Suppressor macrophage (primary cell): ENCODE measurements at places on chromosomes 16 and 17.

DNA sequence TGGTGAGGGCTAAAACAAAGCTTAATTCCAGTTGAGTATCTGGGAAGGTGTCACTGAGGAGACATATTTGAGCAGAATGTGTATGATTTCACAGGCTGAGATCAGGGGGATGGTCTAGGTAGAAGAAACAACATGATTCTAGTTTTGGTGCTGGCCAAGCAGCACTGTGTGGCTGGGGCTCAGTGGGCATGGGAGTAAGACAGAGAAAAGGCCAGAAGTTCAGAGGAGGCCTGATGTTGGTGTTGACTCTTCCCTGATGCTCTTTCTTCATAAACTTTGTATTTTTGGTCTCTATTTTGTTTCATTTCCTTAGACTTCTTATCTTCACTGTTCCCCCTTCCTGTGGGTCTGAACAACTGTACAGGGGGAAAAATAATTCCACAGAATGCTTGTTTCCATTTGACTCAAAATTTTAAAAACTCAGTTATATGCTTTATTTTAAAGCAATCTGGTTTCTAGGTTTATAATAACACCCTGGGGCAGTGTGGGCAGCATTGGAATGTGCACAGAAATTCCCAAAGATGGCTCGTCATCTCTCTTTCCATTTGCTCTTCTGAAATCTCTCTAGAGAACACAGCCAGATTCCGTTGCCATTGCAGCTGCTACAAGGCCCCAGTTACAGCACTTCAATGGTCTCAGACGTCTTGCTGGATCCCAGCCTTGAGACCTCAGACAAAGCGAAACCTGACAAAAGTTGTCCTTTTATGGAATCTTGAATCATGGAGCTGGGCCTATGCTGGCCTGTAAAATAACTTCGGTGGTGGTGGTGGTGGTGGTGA lies 68.3 kb downstream of the SNX11 start:
- DNase-seq: no peak

DNA sequence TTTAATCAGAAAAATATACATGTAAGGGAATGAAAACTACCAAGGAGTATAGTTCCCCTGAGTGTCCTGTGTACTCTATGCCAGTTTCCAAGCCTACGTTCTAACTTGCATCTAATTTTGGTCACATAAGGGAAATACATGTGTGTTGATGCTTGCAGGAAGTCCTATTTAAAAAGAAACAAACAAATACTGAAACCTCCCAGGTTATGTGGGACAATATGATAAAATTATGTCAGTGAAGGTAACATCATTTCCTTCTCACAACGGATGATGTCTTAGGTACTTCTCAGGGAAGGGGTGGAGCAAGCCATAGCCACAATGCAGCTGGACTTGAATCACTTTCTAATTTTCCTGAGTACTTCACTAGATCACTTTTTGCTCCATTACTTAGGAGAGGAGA lies 115.9 kb downstream of the ZFHX3 start:
- DNase-seq: peak; percentile 67

- no peak for DNase-seq
Observed at GRCh38 chr16:88807142-88807625, 3.6 kb downstream of the CDT1 start.

DNA sequence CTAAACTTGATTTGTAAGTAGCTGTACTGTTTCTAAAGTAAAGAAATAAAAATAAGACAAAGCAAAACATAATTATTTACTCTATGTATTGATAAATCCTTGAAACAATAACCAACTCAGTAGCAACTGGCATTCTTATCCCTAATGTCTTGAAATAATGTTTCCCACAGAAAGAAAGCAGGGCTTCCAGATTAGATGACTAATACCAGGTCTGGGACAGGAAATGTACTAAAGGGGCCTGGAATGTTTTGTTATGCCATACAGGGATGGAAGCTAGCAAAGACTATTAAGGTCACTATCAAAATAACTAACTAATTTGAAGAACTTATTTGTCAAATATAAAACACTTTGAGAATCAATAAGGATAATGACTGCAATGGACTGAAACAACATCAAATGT lies 82.1 kb downstream of the CFDP1 start:
- no peak for DNase-seq

DNA sequence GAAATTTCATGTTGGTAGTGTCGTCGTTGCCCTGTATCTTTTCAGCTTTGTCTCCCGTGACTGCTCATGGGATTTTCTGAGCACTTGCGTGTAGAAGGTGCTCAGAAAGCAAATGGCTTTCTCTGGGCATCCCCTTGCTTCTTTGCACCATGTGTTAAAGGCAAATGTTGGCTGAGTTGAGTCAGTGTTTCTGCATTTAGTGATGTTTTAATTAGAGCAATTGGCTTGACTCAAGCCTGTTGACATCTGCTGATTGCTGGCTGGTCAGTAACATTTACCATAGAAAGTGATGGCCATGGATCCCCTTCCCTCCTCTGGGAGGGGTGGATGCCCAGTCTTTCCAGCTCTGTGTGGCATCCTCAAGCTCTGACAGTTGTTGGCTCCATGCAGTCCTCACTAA lies 187.2 kb upstream of the MPHOSPH6 start:
- no peak for DNase-seq

DNA sequence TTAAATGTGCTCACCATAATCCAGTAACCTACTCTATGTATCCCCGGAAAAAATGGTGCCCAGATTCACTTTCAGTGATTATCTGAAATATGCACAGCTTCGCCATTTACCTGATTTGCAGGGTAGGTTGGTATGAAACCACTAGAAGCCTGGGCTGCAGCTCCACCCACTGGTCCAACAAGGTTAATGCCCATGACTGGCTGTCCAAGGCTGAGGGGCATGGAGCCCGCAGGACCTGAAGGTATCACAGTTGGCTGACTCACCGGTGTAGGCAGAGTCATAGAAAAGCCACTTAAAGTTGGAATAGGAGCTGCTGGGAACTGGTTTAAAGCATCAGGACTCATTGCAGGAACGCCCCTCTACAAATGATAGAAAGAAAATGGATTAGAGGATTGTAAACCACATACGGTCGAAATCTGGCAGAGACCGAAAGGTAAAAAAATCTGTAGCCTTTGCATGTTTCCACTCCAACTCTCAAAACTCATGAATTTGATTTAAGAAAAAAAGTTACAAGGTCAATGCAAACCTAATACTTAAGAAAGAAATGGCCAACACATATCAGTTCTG lies 38.6 kb downstream of the SYNRG start:
- DNase-seq: peak; percentile 27

DNA sequence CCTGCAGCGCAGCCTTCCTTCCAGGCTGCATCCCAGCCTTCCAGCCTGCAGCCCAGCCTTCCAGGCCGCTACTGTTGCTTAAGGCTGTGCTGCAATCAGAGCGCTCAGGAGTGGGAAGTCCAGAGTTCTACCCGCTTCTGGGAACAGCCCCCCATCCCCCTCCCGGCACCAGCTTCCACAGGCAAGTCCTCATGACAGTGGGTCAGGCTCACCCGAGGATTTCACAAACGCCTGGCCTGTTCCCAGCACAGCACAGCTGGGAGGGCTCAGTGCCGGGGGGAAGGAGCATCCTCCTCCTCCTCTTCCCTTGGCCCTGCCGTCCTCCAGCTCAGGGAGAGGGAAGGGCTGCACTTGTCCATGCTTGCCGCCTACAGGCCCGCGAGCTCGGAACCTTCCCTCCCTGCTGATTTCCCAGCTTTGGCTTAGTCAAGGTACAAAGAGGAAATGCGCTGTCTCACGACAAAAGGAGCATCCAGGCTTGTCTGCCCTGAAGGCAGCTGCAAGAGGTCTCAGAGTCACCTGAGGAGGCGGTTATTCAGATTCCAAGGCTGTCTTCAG lies 8.3 kb downstream of the SOCS3 start:
- peak; percentile 96 for DNase-seq

DNA sequence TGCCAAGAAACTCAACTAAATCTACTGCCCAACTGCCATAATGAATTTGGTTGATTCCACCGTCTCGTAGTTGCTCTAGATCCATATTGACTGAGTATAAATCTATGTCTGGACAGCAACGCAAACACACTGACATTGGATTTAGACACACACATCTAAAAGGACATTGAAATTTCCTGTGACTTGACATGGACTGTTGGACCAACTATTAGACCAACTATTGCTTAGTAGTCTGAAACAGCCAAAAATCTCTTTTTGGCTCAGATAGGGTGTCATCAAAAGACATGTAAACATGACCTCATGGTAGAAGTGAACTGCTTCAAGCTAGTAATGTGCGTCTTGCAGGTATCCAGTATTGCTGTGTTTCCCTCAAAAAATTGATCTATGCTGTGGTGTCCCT lies 31.3 kb downstream of the KIAA0513 start:
- DNase-seq: no peak

- DNase-seq: no peak
Observed at GRCh38 chr16:68973611-68974120, 130.3 kb downstream of the TANGO6 start.

GRCh38 chr17:18921912-18922451 lies 30.0 kb upstream of the SLC5A10 start:
- peak; percentile 11 for DNase-seq

- no peak for DNase-seq
Observed at GRCh38 chr17:49600949-49601348, 25.3 kb downstream of the NXPH3 start.

GRCh38 chr16:82229800-82230619 lies 60.0 kb upstream of the MPHOSPH6 start:
- DNase-seq: peak; percentile 84

DNA sequence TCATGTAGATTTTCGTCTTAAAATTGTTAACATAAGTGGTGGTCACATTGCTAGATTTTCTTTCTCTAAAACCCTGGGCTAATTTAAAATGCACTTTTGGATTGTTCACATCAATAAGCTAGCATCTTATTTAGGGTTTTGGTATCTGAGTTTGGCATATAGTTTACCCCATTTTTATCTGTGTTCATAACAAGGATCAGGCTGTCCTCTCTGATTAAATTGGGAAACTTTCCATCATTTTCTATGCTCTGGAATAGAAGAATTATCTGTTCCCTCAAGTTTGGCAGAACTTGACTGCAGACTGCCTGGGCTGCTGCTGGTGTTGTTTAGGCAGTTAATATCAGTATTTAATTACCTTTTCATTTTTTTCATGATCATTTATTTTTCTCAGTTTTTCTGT lies 1.8 kb downstream of the SPECC1 start:
- DNase-seq: no peak

GRCh38 chr17:28937044-28937729 lies 14.1 kb downstream of the PHF12 start:
- DNase-seq: peak; percentile 71

DNA sequence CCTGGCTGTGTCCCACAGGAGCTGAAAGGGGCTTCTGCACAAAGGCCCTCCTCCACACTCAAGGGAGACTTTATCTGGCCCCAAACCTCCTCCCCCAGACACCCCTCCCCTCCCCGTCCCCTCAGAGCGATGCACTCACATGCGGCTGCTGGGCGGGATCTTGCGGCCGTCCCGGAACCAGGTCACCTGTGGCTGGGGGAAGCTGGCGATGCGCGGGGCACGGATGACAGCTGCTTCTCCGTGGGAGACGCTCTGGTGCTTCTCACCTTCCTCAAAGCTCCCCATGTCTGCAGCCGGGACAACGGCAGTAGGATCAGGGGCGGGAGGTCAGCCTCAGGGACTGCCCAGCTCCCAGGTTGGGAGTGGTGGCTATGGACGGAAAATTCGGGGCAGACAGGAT lies 144.0 kb upstream of the CDC42EP4 start:
- no peak for DNase-seq

GRCh38 chr16:70470927-70471341 lies 16.5 kb downstream of the FCSK start:
- DNase-seq: peak; percentile 38

GRCh38 chr17:11391134-11391533 lies 150.1 kb downstream of the SHISA6 start:
- no peak for DNase-seq

DNA sequence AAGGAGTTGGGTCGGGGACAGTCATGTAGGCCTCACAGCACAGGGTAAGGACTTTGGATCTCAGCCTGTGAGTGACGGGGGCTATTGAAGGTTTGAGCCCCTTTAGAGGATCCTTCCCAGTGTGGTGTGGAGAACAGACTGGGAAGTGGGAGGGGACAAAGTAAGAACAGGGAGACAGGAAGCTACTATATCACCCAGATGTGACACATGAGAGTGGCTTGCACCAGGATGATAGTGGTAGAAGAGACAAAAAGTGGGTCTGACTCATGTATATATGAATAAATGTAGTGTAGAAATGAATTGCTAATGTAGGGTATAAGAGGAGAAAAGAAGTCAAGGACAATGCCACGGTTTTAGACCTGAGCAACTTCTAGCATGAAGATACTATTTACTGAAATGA lies 4.5 kb downstream of the NUP93 start:
- peak; percentile 5 for DNase-seq

- no peak for DNase-seq
Observed at GRCh38 chr16:86611525-86611855, 33.1 kb downstream of the FOXL1 start.

DNA sequence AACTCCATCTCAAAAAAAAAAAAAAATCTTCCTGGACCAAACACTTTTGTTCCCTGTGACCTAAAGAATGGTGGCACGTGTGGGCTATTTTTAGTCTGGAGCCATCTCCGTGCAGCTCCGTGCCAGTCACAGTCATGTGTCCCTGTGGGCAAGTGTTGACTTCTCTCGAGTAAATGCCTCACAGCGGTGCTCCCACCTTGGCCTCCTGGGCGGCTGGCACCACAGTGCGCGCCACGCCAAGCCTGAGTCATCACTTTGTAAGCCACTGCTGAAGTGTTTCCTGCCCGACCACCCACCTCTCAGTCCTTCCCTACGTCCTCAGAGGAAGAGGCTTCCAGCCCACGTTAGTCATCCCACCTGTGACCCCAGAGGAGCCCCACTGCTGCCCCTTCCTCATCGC lies 10.9 kb upstream of the HEXD start:
- peak; percentile 83 for DNase-seq

DNA sequence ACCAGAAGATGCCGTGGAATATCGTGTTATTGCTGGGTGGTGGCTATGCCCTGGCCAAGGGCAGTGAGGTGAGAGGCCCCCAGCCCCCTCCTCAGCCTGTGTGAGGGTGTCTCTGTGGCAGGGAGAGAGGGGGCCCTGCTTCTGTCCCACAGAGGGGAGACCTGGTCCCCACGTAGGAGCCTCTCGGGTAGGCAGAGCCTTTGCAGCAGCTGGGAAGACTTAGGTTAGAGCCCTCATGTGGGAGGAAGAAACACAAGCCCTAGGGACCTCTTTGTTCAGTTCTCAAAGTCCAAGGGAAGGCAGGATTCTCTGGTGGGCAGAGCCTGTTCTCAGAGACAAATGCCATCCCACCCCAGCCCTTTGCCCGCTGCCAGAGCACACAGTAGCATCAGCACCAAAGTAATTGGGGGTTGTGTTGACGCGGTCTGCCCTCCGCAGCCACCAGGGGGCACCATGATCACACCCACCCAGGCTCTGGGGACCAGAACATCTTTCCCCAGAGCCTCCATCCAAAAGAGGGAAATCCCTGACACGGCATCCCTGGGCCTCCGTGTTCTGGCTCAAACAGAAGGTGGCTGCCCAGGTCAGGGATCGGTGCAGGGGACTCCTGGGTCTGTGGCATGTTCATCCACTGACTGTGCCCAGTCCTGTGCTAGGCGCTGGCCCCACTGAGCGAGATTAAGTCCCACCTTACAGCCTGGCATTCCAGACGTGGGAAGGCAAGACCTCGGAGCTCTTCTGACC lies 11.5 kb upstream of the FOXN1 start:
- DNase-seq: peak; percentile 74
